GM13977 (cell line): ENCODE measurements at places on chromosomes 2 and 18.

GRCh38 chr2:161625996-161626395 is 1.8 kb downstream of the SLC4A10 start:
- DNase-seq, result no peak

DNA sequence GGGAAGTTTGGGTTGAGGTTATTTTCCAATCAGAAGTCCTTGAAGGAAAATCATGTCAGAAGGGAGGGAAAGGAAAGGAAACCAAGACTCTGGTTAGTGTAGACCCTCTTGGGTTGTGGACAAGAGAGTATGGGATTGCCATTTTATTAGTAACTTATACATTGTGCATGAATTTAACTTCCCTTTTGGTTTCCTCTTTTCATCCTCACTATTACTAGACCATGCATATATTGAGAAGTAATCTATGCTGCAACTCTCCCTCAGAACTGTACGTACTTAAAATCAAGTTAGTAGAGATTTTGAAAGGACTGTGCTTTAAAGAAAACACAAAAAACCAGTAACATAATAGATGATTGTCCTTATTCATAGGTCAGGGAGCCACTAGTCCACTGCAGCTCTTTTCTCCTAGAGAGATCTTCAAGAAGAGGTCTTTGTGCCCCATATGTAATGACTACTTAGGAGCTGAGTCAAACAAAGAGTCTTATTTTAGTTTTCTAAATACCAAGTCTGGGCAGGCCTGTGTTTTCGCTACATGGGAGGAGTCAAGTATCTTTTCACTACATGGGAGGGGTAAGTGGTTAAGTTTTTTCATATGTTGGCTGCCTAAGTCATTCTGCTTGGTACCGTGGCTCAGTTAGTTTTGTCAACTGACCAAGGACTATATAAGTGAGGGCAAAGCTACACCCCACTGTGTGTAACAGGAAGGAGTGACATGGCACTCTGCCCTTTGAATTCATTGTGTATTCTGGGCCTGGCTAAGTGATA is 25.2 kb upstream of the FAM117B start:
- DNase-seq, result peak; percentile 59

GRCh38 chr2:162480067-162480466 is 136.1 kb downstream of the GCA start:
- DNase-seq, result no peak

- DNase-seq, result no peak
Measured at GRCh38 chr2:143258126-143258892, 129.1 kb downstream of the ARHGAP15 start.

DNA sequence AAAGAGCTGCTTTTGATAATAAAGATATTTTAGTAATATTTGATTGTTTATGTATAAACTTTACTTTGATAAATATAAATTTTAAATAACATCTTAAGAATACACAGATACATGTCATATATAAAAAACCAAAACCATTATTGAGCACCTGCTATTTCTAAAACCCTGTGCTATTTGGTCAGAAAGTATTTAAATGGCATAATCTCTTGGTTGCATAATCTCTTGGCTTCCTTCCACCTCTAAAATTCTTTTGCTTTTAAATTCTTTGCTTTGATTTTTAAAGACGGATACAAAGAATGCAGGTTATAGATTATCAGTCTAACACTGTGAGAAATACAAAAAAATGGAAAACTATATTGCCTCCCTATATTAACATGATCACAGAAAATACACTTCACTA is 36.9 kb downstream of the ACMSD start:
- DNase-seq, result no peak

GRCh38 chr2:162188451-162188850 is 36.4 kb upstream of the GCG start:
- no peak for DNase-seq
